T-cell (primary cell): ENCODE measurements at places on chromosomes 16 and 17.

DNA sequence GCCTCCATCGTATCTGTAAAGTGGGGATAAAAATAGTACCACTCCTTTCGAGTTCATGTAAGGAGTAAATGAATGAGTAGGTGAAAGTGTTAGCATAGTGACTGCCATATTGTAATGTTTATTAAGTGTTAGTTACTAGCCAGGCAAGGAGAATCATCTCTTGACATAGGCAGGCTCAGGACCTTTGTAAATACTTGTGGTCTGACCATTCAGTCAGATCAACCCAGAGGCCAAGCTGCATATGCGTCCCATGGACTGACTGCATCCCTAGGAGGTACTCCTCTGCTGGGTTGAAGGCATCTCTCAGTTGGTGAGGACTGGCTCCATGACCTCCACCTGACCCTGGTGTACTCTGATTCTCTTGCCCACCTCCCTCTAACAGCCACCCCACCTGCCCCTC is 40.5 kb upstream of the CDRT4 start:
- DNase-seq, result no peak

DNA sequence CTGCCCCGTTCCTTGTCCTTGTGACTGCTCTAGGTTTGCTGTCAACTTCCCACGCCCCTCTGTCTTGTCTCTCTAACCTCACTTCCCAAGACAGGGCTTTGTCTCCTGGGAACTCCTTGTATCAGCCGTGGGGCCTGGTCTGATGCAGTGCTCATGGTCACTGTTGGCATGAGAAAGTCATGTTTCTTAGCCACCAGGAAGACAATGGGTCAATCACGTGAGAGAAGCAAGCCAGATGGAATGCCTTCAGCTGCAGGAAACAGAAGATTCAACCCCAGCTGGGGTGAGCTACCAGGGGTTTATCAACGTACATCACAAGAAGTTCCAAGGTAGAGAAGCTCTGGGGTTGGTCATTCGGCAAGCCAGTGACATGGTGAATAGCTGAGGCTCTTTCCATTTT is 116.6 kb downstream of the IRF8 start:
- DNase-seq, result no peak

DNA sequence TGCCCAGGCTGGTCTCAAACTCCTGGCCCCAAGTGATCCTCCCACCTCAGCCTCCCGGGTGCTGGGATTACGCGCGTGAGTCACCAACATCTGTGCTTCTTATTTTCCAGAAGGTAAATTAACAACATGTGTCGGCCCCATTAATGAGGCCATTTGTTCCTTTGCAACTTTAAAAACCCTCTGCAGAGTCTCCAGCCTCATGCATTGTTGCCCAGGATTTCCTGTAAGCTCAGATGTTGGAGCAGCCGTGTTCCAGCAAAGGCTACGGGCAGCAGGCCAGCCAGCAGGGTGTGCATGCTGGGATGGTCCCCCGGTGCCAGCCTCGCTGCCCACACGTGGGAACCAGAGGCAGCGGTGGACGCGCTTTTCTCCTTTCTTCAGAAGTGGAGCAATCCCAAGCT is 19.1 kb upstream of the HEXD start:
- no peak for DNase-seq

GRCh38 chr17:31512796-31513195 is 121.3 kb downstream of the RAB11FIP4 start:
- no peak for DNase-seq

- no peak for DNase-seq
Observed at GRCh38 chr17:51422634-51423033, 162.3 kb downstream of the UTP18 start.

- no peak for DNase-seq
Observed at GRCh38 chr17:50550661-50551432, 3.9 kb downstream of the SPATA20 start.

DNA sequence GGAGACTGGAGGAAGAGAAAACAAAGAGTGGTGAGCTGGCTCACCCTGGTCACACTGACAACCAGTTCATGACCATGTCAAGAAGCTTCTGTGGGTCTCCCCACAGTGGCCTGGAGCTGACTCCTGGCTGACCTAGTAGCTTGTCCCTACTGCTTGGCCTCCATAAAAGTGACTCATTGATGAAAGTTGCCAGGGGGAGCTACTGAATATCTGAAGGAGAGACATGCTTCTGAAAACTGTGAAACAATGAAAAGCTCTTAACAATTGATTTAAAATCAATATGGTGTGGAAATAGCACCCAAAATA is 22.0 kb downstream of the SMPD3 start:
- DNase-seq, result no peak

- DNase-seq, result no peak
Observed at GRCh38 chr17:21522755-21523336, 146.7 kb downstream of the KCNJ12 start.
